Heart right ventricle (tissue), 16 donors: ENCODE measurements at places on chromosomes 6 and 20.

- no peaks in the 10 kb centered on the region for H3K27me3 ChIP-seq
- H3K4me1 ChIP-seq: no peaks in the 10 kb centered on the region
- no peak overlapping the region for H3K4me3 ChIP-seq
- no peaks in the 10 kb centered on the region for H3K36me3 ChIP-seq
- DNase-seq: no peak
- no peak overlapping the region for H3K27ac ChIP-seq
These were observed 168.2 kb downstream of the SAMD5 start for GRCh38 chr6:147676495-147677199.

- H3K27me3 ChIP-seq: no peaks in the 10 kb centered on the region
- H3K27ac ChIP-seq: peak overlapping the region; percentile 95
- peaks cover 10% of the 10 kb centered on the region for H3K4me1 ChIP-seq
- peak overlapping the region; percentile 68 for H3K4me3 ChIP-seq
These were observed 523 bp upstream of the COX7A2 start for GRCh38 chr6:75244063-75244584.

- H3K27ac ChIP-seq: no peak overlapping the region
- no peak overlapping the region for H3K4me3 ChIP-seq
- no peaks in the 10 kb centered on the region for H3K4me1 ChIP-seq
- DNase-seq: no peak
- H3K36me3 ChIP-seq: no peaks in the 10 kb centered on the region
These were observed 12.5 kb downstream of the ALDH8A1 start for GRCh38 chr6:134937426-134937825.

GRCh38 chr6:135883045-135883444 lies 31.5 kb downstream of the PDE7B start:
- DNase-seq: no peak
- H3K27ac ChIP-seq: no peak overlapping the region
- H3K4me3 ChIP-seq: no peak overlapping the region

DNA sequence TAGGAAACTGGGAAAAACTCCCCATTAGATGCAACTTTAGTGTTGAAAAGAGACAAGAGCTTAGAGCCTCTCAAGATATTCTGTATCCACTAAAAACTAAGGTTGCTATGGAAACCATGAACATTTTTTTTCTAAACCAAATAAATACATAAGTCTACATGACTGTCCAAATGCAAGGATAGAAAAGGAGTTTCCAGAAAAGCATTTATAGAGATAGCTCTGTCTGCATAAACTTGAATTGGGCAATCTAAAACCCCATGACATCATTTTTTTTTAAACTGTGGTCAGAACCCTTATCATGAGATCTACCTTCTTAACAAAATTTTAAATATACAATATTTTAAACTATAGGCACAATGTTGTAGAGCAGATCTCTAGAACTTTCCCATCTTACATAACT lies 36.4 kb upstream of the FAM83B start:
- H3K4me1 ChIP-seq: no peaks in the 10 kb centered on the region
- no peaks in the 10 kb centered on the region for H3K27me3 ChIP-seq
- DNase-seq: no peak
- no peak overlapping the region for H3K27ac ChIP-seq
- no peaks in the 10 kb centered on the region for H3K36me3 ChIP-seq

DNA sequence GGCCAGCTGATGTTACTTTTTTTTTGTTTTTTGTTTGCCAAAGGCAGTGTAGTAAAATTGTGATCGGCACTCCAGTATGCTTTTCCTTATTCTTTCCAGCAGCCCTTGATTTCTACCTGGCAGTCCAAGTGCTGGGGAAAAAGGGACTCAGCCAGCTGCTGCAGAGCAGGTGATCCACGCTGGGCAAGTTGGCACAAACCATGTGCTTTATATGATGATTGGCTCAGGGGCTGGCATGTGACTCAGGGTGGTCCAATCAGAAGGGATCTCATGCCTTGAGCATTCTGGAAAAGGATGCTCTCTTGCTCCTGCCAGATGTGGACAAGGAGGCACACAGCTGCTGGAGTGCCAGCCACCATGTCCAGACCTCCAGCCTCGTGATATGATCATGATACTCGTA lies 54.5 kb downstream of the SULF2 start:
- peaks cover 24% of the 10 kb centered on the region for H3K4me1 ChIP-seq
- no peaks in the 10 kb centered on the region for H3K36me3 ChIP-seq
- no peak overlapping the region for H3K4me3 ChIP-seq
- no peak overlapping the region for H3K27ac ChIP-seq

- no peaks in the 10 kb centered on the region for H3K4me1 ChIP-seq
- H3K27ac ChIP-seq: no peak overlapping the region
- no peaks in the 10 kb centered on the region for H3K36me3 ChIP-seq
- no peak for DNase-seq
- no peaks in the 10 kb centered on the region for H3K27me3 ChIP-seq
These were observed 48.6 kb downstream of the HAO1 start for GRCh38 chr20:7891705-7892104.

- H3K27ac ChIP-seq: no peak overlapping the region
- peaks cover 13% of the 10 kb centered on the region for H3K27me3 ChIP-seq
- no peak for DNase-seq
These were observed 8.2 kb upstream of the RAE1 start for GRCh38 chr20:57342829-57343228.

DNA sequence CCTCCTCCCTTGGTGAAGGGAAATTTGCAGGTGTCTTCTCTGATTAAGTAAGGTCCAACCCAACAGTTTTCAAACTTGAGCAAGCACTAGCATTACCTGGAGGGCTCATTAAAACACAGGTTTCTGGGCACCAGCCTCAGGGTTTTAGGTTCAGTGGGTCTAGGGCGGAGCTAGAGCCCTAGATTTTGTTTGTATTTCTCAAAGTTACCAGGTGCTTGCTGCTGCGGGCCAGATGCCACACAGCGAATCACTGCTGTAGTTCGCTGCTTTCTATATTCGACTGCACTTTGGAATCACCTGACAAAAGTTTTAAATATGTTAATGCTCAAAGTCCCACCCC lies 869 bp downstream of the COL21A1 start:
- no peak for DNase-seq
- H3K4me1 ChIP-seq: peaks cover 36% of the 10 kb centered on the region
- no peaks in the 10 kb centered on the region for H3K27me3 ChIP-seq
- peak overlapping the region; percentile 23 for H3K27ac ChIP-seq

DNA sequence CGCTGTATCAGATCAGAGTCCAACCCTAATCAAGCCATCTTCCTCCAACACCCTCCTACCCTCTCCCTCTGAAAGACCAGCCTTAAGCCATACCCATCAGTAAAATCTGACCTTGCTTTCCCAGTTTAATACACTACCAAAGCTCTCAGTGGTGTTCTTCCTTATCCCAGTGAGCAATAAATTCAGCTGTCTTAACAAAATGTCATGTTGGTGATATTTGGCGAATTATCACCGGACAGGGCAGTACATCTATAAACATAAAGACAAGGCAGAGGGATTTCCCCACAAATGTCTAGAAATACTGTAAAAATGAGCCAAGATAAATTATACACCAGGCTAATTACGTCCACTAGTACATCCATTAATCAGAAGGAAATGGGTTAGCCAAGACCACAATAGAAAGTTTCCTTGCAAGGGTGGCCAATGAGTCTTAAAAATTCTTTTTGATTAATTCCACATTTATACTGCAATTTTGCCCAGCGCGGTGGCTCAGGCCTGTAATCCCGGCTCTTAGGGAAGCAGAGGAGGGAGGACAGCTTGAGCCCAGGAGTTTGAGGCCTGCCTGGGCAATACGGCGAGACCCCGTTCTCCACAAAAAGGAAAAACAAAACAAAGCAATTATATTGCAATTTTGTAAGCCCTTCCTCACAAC lies 905 bp downstream of the RARS2 start:
- no peak overlapping the region for H3K27ac ChIP-seq
- no peaks in the 10 kb centered on the region for H3K27me3 ChIP-seq
- peaks cover 2% of the 10 kb centered on the region for H3K4me1 ChIP-seq
- H3K4me3 ChIP-seq: peak overlapping the region; percentile 94
- no peak for DNase-seq

DNA sequence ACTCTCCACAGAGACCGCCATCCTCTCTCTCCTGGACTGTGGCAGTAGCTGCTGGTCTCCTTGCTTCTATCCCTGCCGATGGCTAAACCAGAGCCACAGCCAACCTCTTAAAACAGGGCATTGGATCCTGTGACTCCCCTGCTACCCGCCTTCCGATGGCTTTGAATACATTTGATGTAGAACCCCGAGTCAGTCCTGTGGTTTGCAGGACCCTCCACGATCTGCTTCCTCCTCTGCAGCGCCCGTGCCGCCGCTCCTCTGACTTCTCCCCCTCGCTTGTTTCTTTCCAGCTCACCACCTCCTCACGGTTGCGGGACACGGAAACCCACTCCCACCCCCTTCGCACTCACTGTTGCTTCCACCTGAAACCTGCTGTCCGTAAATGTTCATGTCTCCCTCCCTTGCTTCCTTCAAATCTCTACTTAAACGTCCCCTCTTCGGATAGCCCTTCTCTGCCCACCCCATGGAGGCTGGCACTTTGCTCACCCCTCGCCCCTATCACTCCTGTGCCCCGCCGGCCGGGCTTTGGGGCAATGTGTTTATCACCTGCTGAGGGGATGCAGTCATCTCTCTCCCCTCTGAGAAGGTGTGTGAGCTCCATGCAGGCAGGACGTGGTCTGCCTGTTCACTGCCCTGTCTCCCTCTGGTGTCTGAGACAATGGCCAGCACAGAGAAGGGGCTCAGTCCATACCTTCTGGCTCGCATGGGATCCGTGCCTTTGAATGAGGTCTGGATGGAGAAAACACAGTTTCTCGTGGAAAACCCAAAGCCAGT lies 67.8 kb downstream of the GFOD1 start:
- H3K4me3 ChIP-seq: no peak overlapping the region
- peak overlapping the region; percentile 73 for H3K27ac ChIP-seq
- H3K4me1 ChIP-seq: peaks cover 80% of the 10 kb centered on the region
- H3K27me3 ChIP-seq: no peaks in the 10 kb centered on the region
